ENCODE measurements at places on chromosomes 1 and 21.

- DNase-seq, result no peak
Measured at GRCh38 chr1:158285756-158286241, 3.9 kb upstream of the CD1C start.

DNA sequence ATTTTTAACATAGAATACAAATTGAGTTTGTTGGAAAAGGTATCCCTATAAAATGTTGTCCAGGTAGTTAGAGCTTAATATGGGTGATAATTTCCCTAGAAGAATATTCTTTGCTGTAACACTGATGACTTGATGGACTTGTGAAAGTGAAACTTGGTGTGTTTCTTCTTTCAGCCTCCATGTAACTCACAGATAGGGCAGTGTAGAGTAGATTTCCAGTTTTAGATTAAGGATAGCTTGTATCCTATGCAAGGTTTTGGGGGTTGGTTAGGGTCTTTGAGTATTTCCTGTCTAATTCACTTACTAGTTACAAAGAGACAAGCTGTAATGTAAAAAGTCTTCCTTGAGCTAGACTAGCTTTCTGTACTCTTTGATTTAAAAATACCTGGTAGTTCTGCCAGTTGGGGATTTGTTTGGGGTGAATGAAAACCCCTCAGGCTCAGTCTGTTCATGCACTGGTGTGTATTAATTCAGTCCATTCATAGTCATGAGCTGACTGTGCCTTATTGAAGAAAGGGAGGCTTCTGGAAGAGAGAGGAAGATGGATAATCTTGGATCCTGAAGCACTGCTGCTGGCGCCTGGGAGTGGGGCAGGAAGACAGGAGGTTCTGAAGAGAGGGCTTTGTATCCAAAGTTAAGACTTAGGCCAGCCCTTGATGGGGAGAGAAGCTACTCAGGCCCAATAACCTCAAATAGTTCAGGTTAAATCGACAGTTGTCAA, 83.6 kb downstream of the CAMTA1 start:
- no peak for DNase-seq

- no peak for DNase-seq
Measured at GRCh38 chr21:36171741-36172331, 15.2 kb downstream of the DOP1B start.

- peak; percentile 82 for DNase-seq
Measured at GRCh38 chr1:241847796-241848685, at the start of gene EXO1. Gene EXO1, plus strand, starts transcription at chr1:241848204. Its CDS starts 2,222 bp downstream, at chr1:241850426.

DNA sequence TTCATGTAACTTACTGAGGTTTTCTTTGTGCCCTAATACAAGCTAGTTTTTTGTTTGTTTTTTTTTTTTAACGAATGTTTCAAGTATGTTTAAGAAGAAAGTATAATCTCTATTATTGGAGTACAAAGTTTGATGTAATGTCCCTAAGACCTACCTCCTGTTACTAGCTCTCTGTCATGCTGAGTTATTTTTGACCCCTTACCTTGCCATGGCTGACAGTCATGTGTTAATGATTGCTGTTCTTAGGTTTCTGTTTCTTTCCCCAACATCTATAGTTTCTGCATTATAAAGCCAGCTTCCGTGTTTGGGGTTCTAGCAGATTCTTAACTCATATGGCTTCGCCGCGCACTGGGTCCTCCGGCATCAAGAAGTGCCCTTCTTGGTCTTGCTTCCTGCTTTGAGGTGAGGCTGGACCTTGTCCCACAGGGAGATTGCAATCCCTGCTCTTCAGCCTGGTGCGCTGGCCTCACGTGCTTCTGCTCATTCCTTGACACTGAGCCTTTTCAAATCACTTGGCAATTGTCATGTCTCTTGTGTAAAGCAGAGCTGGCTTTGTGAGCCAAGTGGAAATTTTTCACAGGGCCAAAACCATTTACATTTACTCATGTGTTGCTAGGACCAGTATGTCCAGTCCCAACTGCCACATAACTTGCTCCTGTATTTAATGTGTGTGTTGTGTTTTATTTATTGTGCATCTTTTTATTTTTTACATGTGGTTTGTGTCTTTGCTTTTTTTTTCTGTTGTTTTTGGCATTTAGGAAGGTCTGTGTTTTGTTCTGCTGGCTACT, 135.0 kb upstream of the COL6A1 start:
- DNase-seq, result no peak

DNA sequence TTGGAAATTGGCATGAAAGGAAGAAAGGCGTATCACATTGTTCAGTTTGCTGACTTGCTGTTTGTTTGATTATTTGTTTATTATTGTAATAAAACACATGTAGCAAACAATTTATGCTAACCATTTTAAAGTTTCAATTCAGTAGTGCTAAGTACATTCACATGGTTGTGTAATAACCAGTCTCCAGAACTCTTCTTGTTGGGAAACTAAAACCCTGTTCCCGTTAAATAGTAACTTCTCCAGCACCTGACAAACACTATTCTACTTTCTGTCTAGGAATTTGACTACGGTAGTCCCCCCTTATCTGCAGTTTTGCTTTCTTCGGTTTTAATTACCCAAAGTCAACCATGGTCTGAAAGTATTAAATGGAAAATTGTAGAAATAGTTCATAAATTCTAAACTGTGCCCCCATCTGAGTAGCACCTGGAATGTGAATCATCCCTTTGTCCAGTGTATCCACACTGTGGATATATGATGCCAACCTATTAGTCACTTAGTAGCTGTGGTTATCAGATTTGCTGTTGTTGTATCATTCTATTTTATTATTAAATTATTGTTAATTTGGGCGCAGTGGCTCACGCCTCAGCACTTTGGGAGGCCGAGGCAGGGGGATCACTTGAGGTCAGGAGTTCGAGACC, 5.5 kb downstream of the MORC3 start:
- no peak for DNase-seq

DNA sequence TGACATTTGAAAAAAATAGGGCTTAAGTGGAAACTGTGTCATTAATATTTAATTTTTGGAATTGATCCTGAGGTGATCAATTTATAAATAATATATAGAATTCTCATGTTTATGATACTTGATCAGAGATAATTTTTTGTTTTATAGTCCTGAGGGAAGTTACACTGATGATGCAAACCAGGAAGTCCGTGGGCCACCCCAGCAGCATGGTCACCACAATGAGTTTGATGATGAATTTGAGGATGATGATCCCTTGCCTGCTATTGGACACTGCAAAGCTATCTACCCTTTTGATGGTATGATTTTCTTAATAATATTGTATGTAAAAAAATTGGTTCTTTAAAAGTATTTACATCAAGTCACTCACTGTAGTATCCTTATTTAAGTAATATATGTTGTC, 101.2 kb downstream of the FNBP1L start:
- DNase-seq, result no peak

- no peak for DNase-seq
Measured at GRCh38 chr1:27970401-27970800, 10.6 kb downstream of the XKR8 start.

GRCh38 chr1:178345238-178345637, 151.5 kb downstream of the CLEC20A start:
- no peak for DNase-seq

Measured in SW 1271 (cell line).